ENCODE measurements at places on chromosomes 6 and 20.

DNA sequence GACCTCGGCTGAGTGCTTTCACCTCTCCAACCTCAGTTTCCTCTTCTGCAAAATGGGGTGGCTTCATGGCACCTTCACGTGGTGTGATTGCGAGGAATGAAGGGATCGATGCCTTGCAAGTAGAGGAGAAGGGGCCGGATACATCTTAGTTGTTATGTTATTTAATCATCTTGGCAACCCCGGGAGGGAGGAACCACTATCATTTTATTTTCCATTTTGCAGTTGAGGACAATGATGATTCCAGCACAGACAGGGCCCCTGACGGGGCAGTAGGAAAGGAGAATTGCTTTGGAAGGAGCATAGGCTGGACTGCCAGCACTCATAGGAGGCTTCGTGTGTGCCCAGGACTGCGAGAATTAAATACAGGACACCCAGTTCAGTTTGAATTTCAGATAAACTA lies 2.5 kb upstream of the PMEPA1 start:
- DNase-seq, result no peak

DNA sequence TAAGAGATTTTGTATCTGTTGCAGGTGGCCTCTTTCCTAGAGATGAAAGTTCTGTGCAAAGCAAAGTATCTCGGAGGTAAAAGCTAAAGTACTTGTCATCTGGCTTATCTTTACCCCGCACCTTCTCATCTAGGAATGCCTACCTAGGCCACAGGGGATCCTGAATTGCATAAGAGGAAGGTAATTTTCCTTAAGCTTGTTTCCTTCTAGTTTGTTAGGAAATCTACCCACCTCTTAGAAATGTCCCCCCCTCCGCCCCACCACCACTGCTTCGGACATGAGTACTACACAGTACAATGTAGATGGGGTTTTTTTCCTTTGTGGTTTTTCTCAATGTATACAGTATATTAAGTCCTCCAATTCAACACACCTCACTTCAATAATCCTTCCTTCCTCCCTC lies 21.5 kb downstream of the FOXC1 start:
- DNase-seq, result no peak

- DNase-seq, result no peak
Measured at GRCh38 chr20:56428881-56429280, 16.8 kb downstream of the CASS4 start.

GRCh38 chr20:13212750-13213149 lies 8.3 kb upstream of the ISM1 start:
- DNase-seq, result no peak

- no peak for DNase-seq
Measured at GRCh38 chr6:73391675-73392074, 3.0 kb upstream of the DDX43 start.

All from right renal cortex interstitium (tissue), 3 donors.